ENCODE measurements at places on chromosomes 7 and 10. TPM values are rescaled to one million over a fixed set of nuclear protein-coding genes. Genes with fewer than 3 reads are reported as not detected.

DNA sequence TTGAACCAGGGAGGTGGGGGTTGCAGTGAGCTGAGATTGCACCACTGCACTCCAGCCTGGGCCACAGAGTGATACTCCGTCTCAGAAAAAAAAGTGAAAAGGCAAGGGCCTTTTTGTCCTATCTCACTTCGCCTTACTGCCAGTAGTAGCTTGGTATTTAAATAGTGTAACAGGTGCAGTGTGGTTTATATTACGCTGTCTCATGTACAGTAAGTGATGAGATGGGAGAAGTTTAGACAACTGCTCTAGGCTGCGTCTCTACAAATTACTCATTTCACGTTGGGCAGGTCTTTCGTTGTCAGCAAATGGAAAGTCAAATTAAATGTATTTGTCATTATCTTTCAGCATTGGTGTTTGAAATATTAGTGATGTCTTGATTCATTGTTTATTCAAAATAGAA, 15.5 kb upstream of the PFKFB3 start:
- DNase-seq, result no peak

GRCh38 chr10:44035474-44036197, 349.3 kb downstream of the CXCL12 start:
- no peak for DNase-seq

DNA sequence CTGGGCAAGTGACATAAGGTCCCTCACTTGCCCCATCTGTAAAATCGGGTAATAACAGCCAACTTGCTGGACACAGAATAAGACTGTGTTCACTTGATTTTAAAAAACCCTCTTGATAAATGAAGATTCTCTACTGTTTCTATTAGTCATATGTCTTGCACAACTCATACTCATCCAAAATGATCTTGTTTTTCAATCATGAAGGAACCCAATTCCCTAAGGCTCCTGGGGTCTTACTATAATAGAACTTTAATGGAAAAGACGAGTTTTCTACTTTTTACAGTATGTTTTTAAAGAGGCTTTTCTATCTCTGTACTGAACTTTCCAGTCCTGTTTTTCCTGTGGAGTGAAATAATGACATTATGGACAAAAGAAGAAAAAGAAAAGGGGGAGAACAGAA, 103.8 kb downstream of the ARID5B start:
- no peak for DNase-seq

The TYSND1 gene
- 10.3 TPM for total RNA-seq

The RNF133 gene
- 0.49 TPM for total RNA-seq

The NCF1 gene
- total RNA-seq, result 3.9 TPM

The IL6 gene
- total RNA-seq, result 43.3 TPM

All from sigmoid colon (tissue), 7 donors.